ENCODE measurements at places on chromosomes 6 and 20. TPM values are rescaled to one million over a fixed set of nuclear protein-coding genes. Genes with fewer than 3 reads are reported as not detected.

The BFSP1 gene
- total RNA-seq = 4.6 TPM

The ALDH5A1 gene
- 8.0 TPM for total RNA-seq

The BMP2 gene
- total RNA-seq = 0.30 TPM

The CRISP3 gene
- not detected for total RNA-seq

The PRRT1 gene
- 0.63 TPM for total RNA-seq

The NRSN1 gene
- total RNA-seq = not detected

The ACTL10 gene
- total RNA-seq = not detected

The GRM1 gene
- 0.02 TPM for total RNA-seq

The PTPRT gene
- total RNA-seq = not detected

The PREP gene
- total RNA-seq = 38.8 TPM

The ARHGAP18 gene
- 5.2 TPM for total RNA-seq

The EEF1E1 gene
- total RNA-seq = 60.8 TPM

The OPN5 gene
- not detected for total RNA-seq

The C2 gene
- 0.46 TPM for total RNA-seq

The DSN1 gene
- 24.5 TPM for total RNA-seq

The SASH1 gene
- total RNA-seq = 2.7 TPM

The APOBEC2 gene
- not detected for total RNA-seq

The MEP1A gene
- not detected for total RNA-seq

The PIM1 gene
- 8.6 TPM for total RNA-seq

The CST4 gene
- not detected for total RNA-seq

The ULBP2 gene
- 3.2 TPM for total RNA-seq

The DZANK1 gene
- total RNA-seq = 2.7 TPM

The KLC4 gene
- total RNA-seq = 6.3 TPM

The NINL gene
- 11.4 TPM for total RNA-seq

The RBL1 gene
- 9.3 TPM for total RNA-seq

The VNN1 gene
- total RNA-seq = 0.15 TPM

The NHSL1 gene
- total RNA-seq = 3.4 TPM

The PCNA gene
- 388 TPM for total RNA-seq

The PSMB1 gene
- 253 TPM for total RNA-seq

The HMGCLL1 gene
- total RNA-seq = 0.08 TPM

The FBXL4 gene
- 5.8 TPM for total RNA-seq

Measured in A549 treated with Hydrocortisone at 1 μM for 4 hours (cell line).